ENCODE measurements at places on chromosomes 12 and 14.

GRCh38 chr12:124377981-124378509 lies 83.2 kb downstream of the RFLNA start:
- DNase-seq, result no peak

GRCh38 chr12:31813305-31813704 lies 84.5 kb upstream of the AMN1 start:
- DNase-seq, result no peak

GRCh38 chr14:33335366-33335765 lies 396.7 kb downstream of the NPAS3 start:
- DNase-seq, result no peak

GRCh38 chr12:128976120-128976738 lies 123.0 kb downstream of the GLT1D1 start:
- DNase-seq, result peak; percentile 79

DNA sequence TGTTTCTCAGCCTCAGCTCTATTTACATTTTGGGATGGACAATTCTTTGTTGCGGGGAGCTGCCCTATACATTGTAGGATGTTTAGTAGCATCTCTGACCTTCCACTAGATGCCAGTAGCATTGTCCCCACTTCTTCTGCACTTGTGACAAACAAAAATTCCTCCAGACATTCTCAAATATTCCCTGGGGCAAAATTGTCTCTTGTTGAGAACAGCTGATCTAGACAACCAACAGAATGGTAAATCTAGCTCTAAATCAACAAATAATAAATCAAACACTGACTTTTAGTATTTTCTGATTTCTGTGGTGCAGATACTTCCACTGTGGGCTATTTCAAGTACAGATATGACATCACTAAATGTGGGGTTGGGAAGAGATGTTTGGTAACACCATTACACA lies 60.7 kb downstream of the MSRB3 start:
- DNase-seq, result no peak

- peak; percentile 35 for DNase-seq
Observed at GRCh38 chr14:100709289-100710284, 17.1 kb upstream of the DLK1 start.

GRCh38 chr12:63995512-63995911 lies 151.0 kb downstream of the SRGAP1 start:
- no peak for DNase-seq

GRCh38 chr12:93552427-93552826 lies 20.0 kb upstream of the SOCS2 start:
- no peak for DNase-seq

Data from Daoy (cell line).